Aorta (tissue), 5 donors: ENCODE measurements at places on chromosomes 2 and 18. TPM values are rescaled to one million over a fixed set of nuclear protein-coding genes. Genes with fewer than 3 reads are reported as not detected.

HMSD gene
- 0.16 TPM for total RNA-seq

DNA sequence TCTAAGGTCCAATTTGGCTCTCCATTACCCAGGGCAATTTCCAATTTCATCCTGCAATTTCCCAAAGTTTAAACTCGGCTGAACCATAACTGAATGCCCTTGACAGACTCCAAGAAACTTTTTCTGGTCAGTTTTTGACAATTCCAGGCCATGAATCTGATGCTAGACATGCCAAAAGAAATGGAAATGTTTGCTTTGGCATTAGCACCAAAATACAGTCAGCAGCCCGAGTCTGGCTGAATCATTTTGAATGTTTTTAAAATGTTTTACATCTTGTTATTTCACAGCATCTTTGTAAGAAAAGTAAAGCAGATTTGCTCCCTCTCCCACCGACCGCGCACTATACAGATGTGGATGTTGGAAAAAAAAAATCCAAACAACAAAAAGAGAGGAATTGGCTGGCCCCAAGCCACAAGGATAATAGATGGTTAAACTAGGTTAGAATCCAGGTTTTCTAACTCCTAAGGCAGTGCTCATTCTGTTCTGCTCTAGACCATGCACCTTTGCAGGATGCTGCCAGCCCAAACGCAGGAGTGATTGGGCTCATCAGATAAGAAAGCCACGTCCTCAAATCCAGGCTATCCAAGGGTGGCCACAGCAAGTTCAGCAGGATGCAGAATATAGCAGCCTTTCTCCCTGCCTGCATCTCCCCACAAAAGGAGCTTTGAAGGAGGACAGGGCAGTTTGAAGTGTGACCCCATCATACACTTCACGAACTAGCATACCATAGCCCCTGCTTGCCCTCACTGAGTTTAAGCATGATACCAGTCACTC lies 167.5 kb downstream of the ALK start:
- DNase-seq, result no peak

SP140L gene
- total RNA-seq, result 21.8 TPM

STPG4 gene
- total RNA-seq, result 0.75 TPM

FAP gene
- total RNA-seq, result 28.6 TPM

DNA sequence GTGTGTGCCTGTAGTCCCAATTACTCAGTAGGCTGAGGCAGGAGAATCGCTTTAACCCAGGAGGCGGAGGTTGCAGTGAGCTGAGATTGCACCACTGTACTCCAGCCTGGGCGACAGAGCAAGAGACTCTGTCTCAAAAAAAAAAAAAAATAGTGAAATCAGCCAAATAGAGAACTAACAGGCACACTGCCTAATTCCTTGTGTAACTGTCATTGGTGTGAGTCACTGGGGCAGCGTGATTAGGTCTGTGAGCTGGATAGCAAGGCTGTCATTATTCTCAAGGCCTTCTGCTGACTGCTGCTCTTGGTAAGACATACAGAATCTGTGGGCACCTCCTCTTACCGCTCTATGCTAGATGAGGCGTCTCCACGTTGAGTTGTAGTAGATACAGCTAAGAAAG lies 270.3 kb downstream of the NEDD4L start:
- DNase-seq, result peak; percentile 82

DNA sequence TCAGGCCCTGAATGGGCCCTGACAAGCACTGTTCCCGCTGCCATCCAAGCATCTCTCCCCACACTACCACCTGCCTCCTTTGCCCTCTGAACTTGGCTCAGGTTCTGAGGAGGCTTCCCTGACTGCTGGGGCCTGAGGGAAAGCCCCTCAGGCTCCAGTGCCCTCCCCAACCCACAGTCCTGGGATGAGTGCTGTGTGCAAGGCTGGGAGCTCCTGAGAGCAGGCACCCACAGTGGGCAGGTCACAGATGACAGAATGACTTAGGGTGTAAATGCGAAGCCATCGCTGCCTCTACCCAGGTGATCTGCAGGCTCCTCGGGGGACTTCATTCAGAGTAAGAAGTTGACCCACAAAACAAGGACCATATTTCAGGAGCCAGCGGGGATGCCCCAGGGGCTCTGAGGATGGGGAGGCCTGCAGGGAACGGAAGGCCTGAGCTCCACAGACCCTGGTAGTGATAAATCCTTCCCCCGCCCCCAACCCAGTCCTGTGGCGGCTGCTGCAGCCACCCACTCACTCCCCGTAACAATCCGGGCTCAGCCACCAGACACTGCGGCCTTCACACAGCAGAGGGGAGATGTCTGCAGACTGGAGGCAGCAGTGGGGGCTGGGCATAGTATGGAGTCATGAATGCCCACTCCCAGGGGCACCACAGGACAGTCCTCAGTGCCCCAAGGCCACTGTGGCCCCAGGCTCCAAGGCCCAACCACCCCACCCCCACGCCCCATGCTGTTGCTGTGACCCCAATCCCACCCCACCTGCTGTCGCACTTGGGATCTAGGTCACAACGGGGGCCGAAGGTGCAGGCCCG lies 8.9 kb downstream of the BIN1 start:
- peak; percentile 66 for DNase-seq

DNA sequence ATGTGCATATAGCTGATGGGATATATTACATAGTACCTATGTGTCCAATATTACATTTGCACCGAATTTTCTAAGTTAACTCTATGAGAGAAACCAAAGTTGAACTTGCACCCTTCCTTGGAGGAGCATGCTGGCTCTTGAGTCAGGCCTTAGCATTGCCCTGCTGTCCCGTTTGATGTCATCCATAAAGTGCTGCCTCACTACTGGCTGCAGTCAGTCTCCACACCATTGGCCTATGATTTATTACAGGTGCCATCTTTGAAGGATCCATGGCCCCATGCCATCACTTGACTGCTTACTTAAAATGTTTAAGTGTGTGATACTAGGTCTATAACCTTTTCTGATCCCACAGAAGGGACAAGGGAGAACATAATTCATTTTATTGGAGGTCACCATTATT lies 249.3 kb upstream of the RBBP8 start:
- no peak for DNase-seq
